Hematopoietic multipotent progenitor cell treated with erythropoietin and hydrocortisone succinate and interleukin-3 and kit ligand, for 4 days (in vitro differentiated cells): ENCODE measurements at places on chromosomes 2 and 18.

DNA sequence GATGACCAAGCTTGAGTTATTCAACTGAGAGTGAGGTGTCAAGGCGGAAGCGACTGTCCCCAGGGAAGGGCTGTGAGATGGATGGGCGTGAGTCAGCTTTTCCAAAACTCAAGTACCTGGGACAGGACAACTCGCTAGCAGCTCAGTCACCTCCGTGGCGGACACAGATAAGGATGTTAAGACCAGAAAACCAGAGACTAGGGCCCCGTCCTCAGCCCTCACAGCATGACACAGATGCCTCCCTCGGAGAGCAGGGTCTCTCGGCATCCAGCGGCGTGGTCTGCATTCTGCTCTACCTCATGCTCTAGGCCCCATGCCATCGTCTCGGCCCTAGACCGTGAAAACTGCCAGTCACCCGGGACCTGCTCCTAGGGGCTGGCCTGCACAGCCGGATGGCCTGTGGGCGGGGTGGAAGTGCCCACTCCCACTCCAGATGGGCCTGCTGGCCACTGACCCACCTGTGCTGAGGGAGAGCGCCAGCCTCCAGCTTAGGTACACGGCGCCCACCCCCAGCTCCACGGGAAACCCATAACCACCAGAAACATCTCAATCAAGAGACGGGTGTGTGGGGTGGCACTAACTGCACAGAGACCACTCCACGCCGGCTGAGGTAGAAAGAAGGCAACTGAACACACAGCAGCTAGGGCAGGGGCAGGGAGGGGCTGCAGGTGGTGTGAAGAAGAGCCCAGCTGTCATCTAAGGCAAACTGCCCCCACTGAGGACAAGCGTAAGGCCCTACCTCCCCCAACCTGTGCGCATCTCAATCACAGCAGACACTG lies 39.8 kb downstream of the ANO7 start:
- no peak for DNase-seq

GRCh38 chr2:136104977-136105376 lies 13.0 kb downstream of the CXCR4 start:
- no peak for DNase-seq

GRCh38 chr18:58213440-58213839 lies 169.4 kb downstream of the NEDD4L start:
- DNase-seq: peak; percentile 63

DNA sequence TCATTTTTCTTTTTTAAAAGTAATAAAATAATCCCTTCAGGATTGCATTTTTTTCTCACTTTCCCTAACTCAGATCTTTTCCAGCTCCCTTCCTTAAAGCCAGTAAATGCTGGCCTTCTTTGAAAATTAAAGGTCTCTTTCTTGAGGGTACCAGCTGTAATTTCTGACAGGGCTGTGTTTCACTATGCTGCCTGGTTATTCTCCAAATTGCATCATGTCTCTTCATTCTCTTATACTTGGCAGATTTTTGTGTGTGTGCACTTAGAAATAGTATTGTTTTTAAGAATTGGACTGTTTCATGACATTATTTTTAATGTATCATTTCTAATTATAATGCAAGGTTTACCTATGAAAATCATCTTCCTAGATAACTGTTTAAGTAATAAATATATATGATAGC lies 72.0 kb upstream of the EPB41L5 start:
- DNase-seq: no peak

GRCh38 chr2:100643906-100644501 lies 81.2 kb downstream of the PDCL3 start:
- peak; percentile 5 for DNase-seq

DNA sequence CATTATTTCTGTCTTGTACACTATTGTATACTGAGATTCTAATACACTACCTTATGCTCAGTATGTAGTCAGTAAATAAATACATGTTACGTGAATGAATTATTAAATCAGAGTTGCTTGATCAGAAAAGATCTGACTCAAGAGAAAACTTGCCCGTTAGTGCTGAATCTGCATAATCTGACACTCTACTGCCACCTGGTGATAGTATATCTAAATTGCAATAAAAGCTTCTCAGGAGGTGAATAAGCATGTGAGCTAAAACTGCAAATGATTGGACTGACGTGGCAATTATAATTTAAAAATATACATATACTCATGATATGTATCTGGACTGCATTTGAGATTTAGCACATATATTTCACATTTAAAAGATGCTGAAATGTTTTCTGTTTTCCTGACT lies 70.4 kb downstream of the KIAA1328 start:
- peak; percentile 77 for DNase-seq

DNA sequence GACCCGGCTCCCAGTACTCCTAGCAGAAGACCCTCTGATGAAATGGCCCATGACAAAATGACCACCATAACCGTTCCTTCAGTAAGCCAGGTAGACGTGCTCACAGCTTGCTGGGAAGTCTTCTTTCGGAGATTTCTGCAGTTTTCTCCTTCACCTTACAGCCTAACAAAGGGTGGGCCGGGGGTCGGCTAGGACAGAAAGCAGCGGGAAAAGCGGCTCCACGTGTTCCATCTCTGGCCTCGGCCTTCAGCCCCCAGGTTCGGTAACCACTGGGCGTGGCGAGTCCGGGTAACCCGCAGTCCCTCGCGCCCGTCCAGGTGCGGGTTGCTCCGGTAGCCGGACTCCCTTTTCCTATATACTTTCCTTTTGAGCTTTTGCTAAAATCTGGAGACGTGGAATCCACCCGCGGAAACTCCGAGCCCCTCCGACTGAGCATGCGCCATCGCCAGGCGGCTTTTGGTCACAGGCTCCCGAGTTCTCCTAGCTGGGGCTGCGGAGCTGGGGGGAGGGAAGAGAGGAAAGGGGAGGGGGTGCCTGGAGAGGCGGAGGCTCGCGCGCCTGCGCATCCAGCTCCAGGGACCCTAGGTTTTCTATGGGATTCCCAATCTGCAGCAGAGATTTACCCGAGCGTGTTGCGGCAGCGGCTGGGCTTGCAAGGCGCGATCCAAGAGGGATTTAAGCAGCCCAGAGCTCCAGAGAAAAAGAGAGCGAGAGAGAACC lies at the start of gene VSNL1:
VSNL1 (plus strand) TSS at position 604 of the 720 bp plus-strand sequence. CDS start 51,379 bp downstream, outside the sequence.
- DNase-seq: no peak

DNA sequence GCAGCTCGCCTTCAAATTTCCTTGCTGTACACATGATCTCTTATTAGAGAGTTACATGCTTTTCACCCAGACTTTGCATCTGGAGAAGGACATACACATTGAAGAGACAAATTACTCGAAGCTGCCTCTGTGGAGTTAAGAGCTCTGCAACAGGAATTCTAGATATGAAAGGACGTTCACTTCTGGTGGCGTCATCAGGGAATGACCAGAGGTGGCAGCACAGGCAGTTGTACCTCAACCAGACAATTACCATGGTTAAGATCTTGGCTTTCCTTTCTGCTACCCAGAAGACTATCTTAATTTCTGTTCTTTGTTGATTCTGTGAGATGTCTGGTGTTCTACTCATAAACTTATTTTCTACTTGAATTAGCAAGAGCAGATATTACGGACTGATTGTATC lies 39.1 kb upstream of the MC4R start:
- DNase-seq: peak; percentile 7

GRCh38 chr2:222525811-222526210 lies 101.5 kb downstream of the SGPP2 start:
- DNase-seq: no peak

DNA sequence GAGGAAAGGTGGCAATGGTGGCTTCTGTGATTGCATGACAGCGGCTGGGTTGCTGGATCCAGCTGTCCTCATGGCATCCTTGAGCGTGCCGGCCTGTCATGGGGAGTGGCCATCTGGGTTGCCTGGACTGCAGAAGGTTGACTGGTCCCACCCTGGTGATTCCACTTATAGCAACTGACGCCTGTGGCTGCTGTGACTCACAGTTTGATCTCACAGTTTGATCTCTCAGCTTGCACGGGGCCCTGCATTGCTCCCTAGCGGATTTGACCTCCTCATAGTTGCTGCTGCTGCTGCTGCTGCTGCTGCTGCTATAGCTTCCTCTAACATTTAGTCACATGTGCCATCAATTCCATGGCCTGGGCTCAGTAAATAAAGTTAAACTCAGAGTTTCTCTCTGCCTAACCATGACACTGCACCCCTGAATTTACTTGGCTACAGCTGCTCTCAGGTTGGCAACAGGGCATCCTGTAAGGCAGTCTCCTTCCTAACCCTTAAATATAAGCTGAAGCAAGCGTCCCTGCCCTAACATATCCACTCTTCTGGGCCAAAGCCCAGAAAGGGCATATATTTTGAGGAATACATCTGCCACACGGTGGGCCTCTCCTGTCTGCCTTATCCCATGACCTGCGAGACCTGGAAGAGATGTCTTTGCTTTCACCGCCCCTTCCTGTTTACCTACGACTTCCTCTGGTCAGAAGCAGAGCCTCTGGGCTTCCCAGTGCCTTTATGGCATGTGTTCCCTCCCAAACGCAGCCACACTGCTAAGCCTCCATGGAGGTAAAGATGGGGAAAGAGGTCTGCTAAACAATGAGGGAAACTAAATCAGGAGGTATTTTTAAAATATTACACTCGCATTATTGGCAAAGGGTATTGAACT lies 37.8 kb upstream of the CCDC150 start:
- DNase-seq: peak; percentile 60
